ENCODE measurements at places on chromosomes 11 and 22.

DNA sequence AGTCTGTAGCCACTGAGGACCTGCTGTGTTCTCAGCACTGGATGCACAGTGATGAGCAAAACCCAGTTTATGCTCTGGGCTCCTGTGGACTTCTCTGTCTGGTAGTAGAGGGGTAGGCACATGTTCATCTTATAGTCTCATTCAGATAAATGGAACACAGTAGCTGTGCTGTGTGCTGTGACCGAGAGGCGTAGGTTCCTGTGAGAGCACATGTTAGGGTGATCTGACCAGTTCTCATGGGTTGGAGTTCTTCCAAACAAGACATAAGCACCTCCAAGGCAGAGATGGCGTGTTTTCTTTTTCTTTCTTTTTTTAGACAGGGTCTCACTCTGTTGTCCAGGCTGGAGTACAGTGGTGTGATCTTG, 154.8 kb upstream of the RASSF10 start:
- DNase-seq = no peak

- DNase-seq = no peak
These were observed 8.0 kb downstream of the TMEM86A start for GRCh38 chr11:18706330-18707243.

- peak; percentile 74 for DNase-seq
These were observed at the start of gene PNPLA3 for GRCh38 chr22:43923631-43924464. PNPLA3 (plus strand) TSS chr22:43923805; CDS start chr22:43923912, 107 bp downstream.

DNA sequence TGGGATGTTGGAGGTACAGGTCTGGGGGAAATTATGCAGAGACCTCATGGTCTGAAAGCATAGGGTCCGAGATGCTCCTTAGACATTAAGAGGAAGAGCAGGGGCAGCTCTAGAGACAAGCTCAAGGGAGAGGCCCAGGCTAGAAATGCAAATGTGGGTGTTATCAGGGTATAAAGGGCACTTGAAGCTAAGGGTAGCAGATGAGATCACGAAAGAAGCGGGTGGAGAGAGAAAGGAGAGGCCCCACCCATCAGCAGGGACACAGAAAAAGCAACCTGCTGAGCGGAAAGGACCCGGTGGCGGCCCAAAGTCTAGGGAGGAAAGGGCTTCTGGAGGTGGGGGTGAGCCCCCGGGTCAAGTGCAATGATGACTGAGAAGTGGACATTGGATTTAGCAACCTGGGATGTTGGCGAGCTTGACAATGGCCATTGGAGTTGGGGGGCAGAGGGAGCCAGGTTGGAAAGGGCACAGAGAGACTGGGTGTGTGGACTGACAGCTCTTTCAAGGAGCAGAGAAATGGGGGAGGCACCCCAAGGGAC, 8.9 kb downstream of the TMPRSS6 start:
- no peak for DNase-seq

- no peak for DNase-seq
These were observed 1059.3 kb upstream of the CNTN5 start for GRCh38 chr11:97961431-97961830.

DNA sequence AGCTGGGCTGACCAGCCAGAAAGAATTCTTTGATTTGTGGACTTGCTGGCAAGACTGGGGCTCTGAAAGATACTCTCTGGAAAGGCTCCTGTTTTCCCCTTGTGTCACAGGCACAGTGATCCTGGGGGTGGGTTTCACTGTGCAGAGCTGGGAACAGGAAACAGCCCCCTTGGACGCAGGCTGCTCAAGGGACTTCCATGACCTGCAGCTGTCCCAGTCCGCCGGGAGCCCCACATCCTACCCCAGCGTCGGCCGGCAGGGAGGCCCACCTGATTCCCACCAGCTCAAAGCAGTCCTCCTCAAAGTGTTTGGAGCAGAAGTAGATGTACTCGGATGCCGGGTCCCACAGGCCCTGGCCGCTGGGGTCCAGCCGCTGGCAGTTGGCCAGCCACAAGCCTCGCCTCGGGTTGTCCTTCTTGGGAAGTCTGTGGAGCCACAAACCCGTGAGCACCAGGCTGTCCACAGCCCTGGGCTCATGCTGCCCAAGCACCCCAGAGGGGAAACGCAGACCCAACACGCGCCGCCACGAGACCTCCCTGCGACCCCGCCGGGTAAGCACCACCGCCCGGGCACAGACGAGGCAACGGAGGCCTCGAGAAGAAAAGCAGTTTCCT, 824 bp downstream of the THAP7 start:
- no peak for DNase-seq

GRCh38 chr11:47514825-47515647, 37.9 kb downstream of the CELF1 start:
- peak; percentile 53 for DNase-seq

GRCh38 chr11:128318856-128319474, 268.4 kb downstream of the ETS1 start:
- no peak for DNase-seq

Data from stimulated activated CD4-positive, alpha-beta T cell treated with anti-CD3 and anti-CD28 coated beads, Interleukin-4, amount 100 ng/mL, for 48 hours (primary cell).